Mesothelial cell of epicardium (in vitro differentiated cells): ENCODE measurements at places on chromosomes 2 and 18.

GRCh38 chr2:166892397-166892796 lies 4.1 kb downstream of the XIRP2 start:
- H3K4me1 ChIP-seq, result no peaks in the 10 kb centered on the region
- no peaks in the 10 kb centered on the region for H3K36me3 ChIP-seq
- H3K27me3 ChIP-seq, result peaks cover 4% of the 10 kb centered on the region
- H3K27ac ChIP-seq, result no peak overlapping the region
- DNase-seq, result no peak
- H3K4me3 ChIP-seq, result no peak overlapping the region

- no peaks in the 10 kb centered on the region for H3K27me3 ChIP-seq
- no peak for DNase-seq
- peaks cover 9% of the 10 kb centered on the region for H3K4me1 ChIP-seq
- no peak overlapping the region for H3K4me3 ChIP-seq
- no peak overlapping the region for H3K27ac ChIP-seq
Measured at GRCh38 chr2:191758518-191759507, 80.9 kb downstream of the NABP1 start.

DNA sequence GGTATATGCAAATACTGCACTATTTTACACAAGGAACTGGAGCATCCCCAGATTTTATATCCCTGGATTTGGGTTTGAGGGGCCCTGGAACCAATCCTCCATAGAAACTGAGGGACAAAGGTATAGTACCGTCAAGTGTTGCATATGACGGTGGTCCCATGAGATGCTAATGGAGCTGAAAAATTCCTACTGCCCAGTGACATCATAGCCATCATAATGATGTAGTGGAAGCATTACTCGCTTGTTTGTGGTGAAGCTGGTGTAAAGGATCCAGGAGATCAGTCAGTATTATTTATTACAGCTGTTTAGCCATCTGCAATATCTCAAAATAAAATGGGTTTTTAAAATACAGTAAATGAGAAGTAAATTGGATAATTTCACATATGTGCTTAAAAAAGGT lies 496.6 kb upstream of the HS6ST1 start:
- no peak for DNase-seq
- H3K36me3 ChIP-seq, result no peaks in the 10 kb centered on the region
- no peak overlapping the region for H3K27ac ChIP-seq
- no peaks in the 10 kb centered on the region for H3K27me3 ChIP-seq

DNA sequence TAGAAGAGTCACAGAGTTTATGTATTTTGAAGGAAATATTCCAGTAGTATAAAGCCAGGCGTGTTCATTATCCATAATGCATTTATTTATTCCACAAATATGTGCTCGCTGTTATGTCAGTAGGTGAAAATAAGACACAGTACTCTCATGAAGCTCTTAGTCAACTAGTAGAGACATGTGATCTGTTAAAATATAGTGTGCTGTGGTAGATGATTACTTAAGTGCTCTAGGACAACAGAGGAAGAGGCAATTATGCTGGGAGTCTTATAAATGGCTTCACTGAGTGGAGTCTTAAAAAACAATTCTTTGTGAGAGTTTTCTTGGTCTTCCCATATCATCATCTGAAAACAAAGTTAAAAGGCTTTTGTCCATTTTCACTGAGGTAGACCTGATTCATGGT lies 457.3 kb downstream of the XIRP2 start:
- peaks cover 4% of the 10 kb centered on the region for H3K4me1 ChIP-seq
- no peaks in the 10 kb centered on the region for H3K36me3 ChIP-seq
- no peak overlapping the region for H3K4me3 ChIP-seq

GRCh38 chr2:138827426-138828054 lies 47.4 kb upstream of the NXPH2 start:
- no peak overlapping the region for H3K27ac ChIP-seq
- no peaks in the 10 kb centered on the region for H3K27me3 ChIP-seq
- no peak overlapping the region for H3K4me3 ChIP-seq
- no peak for DNase-seq
- H3K36me3 ChIP-seq, result no peaks in the 10 kb centered on the region
- peaks cover 10% of the 10 kb centered on the region for H3K4me1 ChIP-seq

- no peak overlapping the region for H3K27ac ChIP-seq
- H3K4me3 ChIP-seq, result peak overlapping the region; percentile 28
- peaks cover 94% of the 10 kb centered on the region for H3K27me3 ChIP-seq
- peaks cover 7% of the 10 kb centered on the region for H3K4me1 ChIP-seq
Measured at GRCh38 chr2:45171136-45171501, 161.9 kb upstream of the SIX2 start.

DNA sequence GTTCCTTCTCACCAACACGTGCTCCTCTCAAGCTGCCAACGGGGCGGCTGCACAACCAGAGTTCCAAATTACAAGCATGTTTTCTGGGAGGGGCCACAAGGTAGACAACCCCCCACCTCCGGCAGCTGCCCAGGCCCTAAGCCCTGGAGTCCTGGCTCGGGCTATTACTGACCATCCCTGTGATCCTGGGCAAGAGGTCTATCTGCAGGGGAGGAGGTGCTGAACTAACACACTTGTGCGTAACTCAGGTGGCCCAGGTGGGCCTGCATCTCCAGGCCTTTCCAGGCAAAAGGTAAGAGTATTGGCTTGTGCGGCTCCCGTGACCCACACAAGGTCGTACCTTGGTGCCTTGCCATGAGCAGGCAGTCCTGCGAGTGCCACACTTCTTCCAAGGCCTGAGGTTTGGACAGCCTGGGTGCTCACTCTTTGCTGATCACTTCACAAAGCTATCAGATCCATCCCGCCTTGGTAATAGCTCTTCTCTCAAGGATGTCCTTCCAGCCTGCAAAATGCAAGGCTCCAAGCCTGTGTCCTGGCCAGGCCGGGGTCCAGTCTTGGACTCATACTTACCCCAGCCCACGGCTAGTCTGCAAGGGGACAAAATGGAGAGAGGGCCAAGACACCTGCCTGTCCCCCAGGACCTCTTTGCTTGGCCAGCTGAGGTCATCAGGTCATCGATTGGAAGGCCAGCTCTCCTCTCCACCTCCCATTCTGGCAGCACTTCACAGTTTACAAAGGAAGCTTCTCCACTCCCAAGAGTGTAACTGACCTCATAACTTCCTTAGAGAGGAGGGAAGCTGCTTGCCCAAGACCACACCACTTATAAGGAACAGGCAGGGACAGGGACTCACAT lies 33.9 kb downstream of the ADRA2B start:
- no peak overlapping the region for H3K4me3 ChIP-seq
- no peak for DNase-seq
- H3K27ac ChIP-seq, result no peak overlapping the region
- H3K27me3 ChIP-seq, result peaks cover 13% of the 10 kb centered on the region
- no peaks in the 10 kb centered on the region for H3K4me1 ChIP-seq
